Activated CD8-positive, alpha-beta memory T cell treated with anti-CD3 and anti-CD28 coated beads, Interleukin-2, amount 50 U/mL, for 48 hours (primary cell): ENCODE measurements at places on chromosomes 1 and 21.

DNA sequence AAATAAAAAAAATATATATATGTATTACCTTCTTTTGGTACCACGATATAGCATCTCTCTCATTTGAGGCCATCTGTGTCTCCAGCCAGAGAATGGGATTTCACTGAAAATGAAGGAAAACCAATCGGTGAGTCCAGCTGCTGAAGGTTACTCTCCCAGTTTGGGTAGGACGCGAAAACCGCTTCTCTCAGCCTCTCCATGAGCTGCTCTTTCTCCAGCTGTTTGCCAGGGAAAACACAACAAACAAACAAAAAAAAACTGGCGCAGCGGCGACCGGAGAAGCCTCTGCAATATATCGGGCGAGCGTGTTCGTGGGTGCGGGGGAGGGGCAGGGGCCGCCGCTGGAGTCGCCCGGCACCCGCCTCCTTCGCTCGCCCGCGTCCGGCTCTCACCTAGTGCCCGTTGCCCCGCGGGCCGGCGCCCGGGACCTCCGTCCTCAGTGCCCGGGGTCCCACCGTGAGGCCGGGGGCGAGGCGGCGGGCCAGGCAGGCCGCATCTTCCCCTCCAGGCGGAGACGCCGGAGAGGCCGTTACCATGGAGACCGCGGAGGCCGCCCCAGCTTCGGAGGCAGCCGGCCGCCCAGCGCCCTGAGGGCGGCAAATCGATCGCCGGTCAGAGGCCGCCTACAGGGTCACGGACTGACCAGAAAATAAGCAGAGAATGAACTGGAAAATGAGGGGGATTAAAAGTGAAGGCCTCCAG, 504 bp downstream of the PHTF1 start:
- peak; percentile 82 for DNase-seq

GRCh38 chr1:216815260-216816131, 92.3 kb upstream of the ESRRG start:
- no peak for DNase-seq

GRCh38 chr1:206032380-206033140, 8.9 kb upstream of the CTSE start:
- no peak for DNase-seq

DNA sequence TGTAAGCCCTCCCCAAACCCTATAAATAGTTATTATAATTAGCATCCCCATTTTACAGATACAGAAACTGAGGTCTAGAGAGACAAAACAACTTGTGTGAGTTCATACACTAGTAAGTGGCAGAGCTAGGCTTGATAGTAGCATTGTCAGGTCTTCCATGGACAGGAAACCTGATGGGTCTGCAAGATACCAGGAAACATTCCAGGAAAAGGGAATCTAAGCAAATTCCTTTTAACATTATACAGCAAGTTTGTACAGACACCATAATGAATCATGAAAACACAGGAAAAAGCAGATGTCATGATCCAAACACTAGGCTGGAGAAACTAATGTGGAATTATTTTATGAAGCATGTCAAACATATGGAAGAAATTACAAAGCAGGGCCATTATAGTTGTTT, 89.1 kb upstream of the KCNK2 start:
- no peak for DNase-seq

DNA sequence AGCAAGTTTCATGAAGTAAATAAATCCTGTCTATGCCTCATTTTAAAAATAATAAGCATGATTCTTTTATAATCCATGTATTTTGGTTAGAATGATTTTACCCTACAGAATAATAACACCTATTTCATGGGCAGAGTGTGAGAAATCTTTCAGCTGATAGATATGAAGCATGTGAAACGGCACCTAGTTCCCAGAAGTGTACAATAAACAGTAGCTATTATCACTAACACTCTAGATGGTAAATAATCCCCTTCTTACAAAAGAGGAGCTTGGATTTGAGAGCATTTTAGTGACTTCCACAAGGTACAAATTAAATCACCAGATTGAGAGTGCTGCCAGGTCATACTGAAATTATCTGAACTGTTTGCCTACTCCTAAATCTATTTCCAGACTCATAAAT, 95.3 kb upstream of the NRIP1 start:
- no peak for DNase-seq

GRCh38 chr1:152227310-152227928, 3.4 kb upstream of the HRNR start:
- DNase-seq, result no peak

- no peak for DNase-seq
Observed at GRCh38 chr21:38249256-38249655, 7.5 kb upstream of the KCNJ15 start.

GRCh38 chr1:197781968-197782721, 6.9 kb upstream of the DENND1B start:
- DNase-seq, result no peak

GRCh38 chr1:48619539-48619938, 147.5 kb upstream of the SPATA6 start:
- DNase-seq, result no peak

DNA sequence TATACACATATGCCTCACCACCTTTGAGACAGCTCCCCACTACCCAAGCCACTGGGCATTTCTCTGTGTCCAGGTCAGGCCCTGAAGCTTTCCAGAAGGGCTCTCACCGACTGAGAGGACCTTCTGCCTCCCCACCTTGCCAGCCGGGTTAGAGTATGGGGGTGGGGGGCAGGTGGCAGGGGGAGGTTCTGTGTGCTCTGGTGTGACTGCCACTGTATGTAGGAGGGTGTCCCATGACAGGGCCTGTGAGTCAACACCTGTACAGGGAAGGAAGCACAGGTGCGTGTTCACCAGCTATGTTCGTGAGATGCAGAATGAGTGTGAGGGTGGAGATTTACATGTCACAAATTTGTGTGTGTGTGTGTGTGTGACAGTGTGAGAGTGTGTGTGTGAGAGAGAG, 7.0 kb downstream of the AHDC1 start:
- DNase-seq, result no peak

DNA sequence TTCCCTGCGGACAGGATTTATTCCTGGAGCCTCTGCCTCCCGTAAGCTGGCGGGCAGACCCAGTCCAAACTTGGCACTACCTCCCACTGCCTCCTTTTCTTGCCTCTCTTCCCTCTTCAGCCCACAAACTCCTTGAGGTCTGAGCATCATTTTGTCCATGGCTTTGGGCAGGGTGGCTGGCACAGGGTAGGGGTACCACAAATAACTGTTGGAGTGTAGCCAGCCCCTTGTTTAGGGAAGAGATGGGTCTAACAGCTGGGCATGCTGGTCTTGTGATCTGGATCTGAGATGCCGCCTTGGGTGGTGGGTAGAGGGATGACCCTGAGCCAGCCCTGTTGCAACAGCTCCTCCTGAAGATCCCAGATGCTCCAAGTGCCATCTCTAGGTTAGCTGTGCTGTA, 71.4 kb upstream of the CLDN14 start:
- DNase-seq, result no peak

- no peak for DNase-seq
Observed at GRCh38 chr1:218585511-218586184, 240.5 kb downstream of the TGFB2 start.

GRCh38 chr1:246602194-246602593, 35.9 kb downstream of the CNST start:
- no peak for DNase-seq

DNA sequence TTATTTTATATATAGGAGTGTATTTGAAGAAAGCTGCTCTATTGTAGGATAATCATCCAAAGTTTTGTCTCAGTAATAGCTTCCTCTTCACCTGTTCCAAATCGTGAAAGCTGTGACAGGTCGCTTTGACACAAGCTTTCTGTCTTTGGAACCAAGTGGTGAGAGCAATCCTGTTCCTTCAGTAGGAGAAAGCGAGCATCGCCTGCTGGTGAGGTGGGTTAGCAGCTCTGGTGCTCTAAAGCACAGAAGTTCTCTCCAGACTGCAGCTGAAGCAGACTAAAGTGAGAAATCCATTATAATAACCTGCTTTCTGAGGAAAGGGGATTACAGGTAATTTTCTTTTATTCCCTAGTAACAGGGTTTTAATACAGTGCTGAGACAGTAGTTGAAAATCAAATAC, 803.8 kb downstream of the ADGRL2 start:
- no peak for DNase-seq

GRCh38 chr1:205068457-205069040, 15.7 kb downstream of the TMEM81 start:
- DNase-seq, result no peak

- no peak for DNase-seq
Observed at GRCh38 chr1:7455796-7456721, 315.0 kb upstream of the VAMP3 start.

- no peak for DNase-seq
Observed at GRCh38 chr1:33007190-33008050, 29.3 kb downstream of the AK2 start.

DNA sequence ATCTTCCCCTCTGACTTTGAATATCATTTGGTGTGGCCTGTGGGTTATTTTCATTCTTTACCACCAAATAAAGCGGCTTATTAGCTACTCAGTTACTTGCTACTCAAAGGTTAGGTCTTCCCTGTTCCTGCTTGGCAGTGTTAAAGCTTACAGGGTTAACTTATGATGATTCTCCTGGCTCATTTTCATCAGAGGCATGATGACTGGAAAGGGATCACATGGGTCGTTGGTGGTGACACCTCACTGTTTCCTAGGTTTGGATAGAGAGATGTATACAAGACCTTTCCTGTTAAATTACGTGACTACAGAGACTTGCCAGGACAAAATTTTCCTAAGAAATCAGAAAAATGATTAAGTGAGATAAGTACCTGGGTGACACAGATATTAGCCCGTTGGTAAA, 27.4 kb downstream of the MRPS6 start:
- DNase-seq, result no peak

GRCh38 chr1:89908672-89909436, 86.1 kb upstream of the ZNF326 start:
- DNase-seq, result no peak

DNA sequence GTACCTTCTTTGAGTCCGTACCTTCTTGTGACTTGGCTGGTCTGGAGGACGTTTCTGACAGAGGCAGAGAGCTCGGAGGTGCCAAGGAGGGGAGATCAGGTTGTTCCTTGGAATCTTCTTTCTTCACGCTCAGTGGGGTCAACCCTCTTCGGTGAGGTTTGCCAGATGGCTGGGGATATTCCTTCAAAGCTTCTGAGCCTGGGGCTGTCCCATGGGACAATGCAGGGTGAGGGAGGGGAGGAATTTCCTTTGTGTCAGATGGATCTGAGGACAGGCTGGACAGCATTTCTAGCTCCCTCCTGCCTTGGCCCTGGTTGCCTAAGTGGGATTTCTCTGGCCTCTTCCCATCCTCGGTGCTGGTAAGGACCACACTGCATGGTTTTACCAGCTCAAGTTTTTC, 95.5 kb upstream of the EDN2 start:
- no peak for DNase-seq

DNA sequence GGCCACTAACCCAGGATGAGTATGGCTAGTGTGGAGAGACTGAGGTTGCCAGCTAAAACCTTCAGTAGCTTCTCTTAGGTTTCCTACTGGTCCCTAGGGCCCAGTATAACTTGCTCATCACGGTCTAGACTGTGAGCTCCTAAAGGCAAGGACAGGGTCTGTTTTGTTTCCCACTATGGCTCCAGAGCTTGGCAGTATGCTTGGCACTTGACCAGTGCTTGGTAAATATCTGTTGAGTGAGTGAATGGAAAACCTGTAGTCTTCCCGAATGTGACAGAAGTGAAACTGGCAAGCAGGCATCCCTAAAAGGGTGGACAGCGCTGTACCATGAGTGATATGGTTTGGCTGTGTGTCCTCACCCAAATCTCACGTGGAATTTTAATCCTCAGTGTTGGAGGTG, 13.1 kb upstream of the PARS2 start:
- no peak for DNase-seq

GRCh38 chr1:154547105-154547732, 11.2 kb downstream of the UBE2Q1 start:
- no peak for DNase-seq

DNA sequence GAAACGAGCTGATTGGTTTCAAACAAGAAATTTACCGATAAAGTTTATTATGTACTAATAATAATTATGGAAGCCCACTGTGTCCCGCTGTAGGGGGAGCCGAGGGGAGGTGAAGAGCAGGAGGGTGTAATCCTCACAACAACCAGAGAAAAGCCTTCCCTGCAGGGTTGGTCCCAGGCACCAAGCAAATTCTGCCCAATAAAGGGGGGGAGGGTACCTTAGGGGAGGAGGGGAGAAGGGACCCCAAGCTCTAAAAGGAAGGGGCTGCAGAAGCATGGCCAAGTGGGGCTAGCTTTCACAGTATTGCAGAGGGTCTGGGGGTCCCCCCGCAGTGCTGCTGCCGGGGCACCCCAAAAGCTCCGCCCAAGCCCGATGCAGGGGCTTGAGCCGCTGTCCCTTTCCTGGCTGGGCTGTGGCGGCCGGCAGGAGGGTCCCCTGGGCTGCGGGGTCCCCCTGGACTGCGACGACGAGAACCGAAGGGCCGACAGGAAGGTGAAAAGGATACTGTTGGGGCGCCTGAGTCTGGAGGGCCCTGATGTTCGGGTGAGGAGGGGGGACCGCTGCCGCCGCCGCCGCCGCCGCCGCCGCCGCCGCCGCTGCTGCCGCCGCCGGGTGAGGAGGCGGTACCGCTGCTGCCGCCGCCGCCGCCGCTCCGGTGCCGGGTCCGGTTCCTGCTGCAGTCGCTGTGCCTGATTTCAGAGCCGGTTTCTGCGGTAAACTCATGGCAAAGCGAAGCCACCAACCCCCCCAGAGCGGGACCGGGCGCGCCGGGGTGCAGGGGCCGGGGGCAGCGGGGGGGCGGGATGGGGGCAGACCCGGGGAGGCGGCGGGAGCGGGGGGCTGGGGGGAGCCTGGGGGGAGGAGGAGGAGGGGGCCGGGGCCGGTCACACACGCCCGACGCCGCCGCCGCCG, 771 bp downstream of the EIF4G3 start:
- DNase-seq, result peak; percentile 78

GRCh38 chr1:160167580-160167979, 16.2 kb downstream of the ATP1A4 start:
- DNase-seq, result no peak

GRCh38 chr1:191886977-191887376, 271.3 kb upstream of the RGS18 start:
- DNase-seq, result no peak

DNA sequence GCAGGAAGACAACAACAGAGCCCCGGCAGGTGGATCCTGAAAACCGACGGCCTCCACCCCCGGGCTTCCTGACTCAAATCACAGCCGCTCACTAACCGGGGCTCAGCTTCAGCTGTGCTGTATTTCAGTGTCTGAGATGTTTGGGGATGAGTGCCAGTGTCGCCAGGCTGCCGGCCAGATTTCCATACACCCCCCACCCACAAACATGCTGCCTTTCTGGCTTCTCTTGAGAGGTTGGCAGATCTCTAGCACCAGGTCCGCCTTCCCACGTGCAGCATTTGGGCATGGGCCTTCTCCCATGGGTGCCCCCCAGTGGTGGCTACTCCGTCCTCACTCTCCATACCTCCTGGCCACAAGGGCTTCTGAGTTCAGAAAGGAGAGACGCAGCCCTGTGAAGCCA, 34.8 kb downstream of the KCNAB2 start:
- DNase-seq, result no peak

DNA sequence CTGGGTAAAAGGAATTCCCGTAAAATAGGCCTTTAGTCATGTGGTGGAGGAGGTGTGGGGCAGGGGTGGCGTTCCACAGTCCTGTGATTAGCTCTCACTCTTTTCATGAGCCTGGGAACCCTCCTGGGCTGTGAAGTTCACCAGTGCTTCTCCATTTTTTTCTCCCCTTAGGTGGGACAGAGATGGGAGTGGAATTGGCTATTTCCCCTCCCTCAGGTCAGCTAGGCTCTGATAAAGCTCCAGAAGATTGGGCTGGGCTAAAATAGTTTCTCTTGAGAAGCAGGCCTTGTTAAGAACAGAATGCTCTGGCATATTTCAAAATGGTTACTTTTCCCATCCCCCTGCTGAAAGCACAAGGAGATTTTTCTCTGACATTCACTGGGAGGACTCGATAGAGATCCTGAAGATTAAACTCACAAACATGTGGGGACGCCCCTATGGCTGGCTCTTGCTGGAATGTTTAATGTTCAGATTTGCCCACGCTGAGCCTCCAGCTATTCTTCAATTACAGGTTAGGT, 33.4 kb upstream of the SLC2A1 start:
- no peak for DNase-seq
